ENCODE measurements at places on chromosomes 1 and 21.

GRCh38 chr1:93846206-93846991 is 32.6 kb downstream of the DNTTIP2 start:
- DNase-seq: peak; percentile 83

GRCh38 chr21:36482181-36482580 is 2.3 kb upstream of the CLDN14 start:
- DNase-seq: no peak

DNA sequence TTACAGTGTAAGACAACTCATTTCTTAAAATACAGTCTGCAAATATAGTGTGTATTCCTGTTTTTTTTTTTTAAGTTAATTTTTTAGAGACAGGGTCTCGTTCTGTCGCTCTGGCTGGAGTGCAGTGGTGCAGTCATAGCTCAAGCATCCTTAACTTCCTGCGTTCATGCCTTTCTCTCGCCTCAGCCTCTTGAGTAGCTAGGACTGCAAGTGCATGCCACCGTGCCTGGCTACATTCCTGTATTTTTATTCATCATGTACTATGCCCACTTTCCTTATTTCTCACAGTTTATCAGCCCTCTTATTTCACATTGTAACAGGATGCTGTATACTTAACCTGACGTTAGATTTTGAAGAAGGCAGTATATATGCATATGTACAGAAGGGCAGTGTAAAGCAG is 26.7 kb downstream of the MIER1 start:
- no peak for DNase-seq

GRCh38 chr1:53735681-53736080 is 3.3 kb downstream of the GLIS1 start:
- DNase-seq: no peak

- no peak for DNase-seq
Measured at GRCh38 chr1:176829261-176829660, 335.3 kb downstream of the ASTN1 start.
